GM23338 (cell line): ENCODE measurements at places on chromosomes 6 and 20. TPM values are rescaled to one million over a fixed set of nuclear protein-coding genes. Genes with fewer than 3 reads are reported as not detected.

Gene NNAT
- total RNA-seq, result 1.6 and 4.3 TPM in 2 replicates

- H3K4me3 ChIP-seq, result no peak overlapping the region
- no peaks in the 10 kb centered on the region for H3K27me3 ChIP-seq
These were observed 97.0 kb downstream of the KCNB1 start for GRCh38 chr20:49385465-49385864.

DNA sequence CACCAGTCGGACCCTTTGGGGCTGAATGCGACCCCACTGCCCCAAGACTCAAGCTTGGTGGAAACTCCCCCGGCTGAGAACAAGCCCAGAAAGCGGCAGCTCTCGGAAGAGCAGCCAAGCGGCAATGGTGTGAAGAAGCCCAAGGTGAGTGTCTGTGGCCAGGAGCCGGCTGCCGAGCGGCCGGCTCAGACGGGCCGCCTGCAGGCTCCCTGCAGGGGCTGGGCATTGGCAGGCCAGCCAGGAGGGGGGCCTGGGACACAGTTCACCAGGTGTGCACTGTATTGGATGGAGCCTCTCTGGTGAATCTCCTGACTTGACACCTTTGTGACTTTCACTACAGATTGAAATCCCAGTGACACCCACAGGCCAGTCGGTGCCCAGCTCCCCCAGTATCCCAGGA, 6.0 kb downstream of the PCIF1 start:
- no peak overlapping the region for H3K4me3 ChIP-seq
- H3K4me1 ChIP-seq, result peaks cover 25% of the 10 kb centered on the region; the same call in 1 of the 2 replicates
- no peaks in the 10 kb centered on the region for H3K27me3 ChIP-seq
- DNase-seq, result no peak

DNA sequence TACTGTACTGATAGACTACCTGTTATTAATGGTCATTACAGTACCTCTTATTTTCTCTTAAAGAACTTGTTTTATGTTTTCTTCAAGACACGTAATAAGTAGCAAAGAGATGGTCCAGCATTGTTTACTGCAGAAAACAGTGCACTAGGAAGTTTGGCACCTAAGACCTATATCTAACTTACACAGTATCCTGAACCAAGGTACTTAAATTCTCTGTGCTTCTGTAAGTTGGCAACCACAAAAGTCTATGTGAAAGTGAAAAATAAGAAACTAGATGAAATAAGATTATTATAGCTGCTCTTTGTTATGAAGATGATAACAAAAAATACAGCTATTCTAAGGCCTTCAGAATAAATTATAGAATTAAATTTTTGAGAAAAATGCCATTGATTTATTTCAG, 411.7 kb upstream of the SOX4 start:
- peaks cover 44% of the 10 kb centered on the region for H3K4me1 ChIP-seq
- no peak overlapping the region for H3K27ac ChIP-seq
- no peaks in the 10 kb centered on the region for H3K27me3 ChIP-seq

DNA sequence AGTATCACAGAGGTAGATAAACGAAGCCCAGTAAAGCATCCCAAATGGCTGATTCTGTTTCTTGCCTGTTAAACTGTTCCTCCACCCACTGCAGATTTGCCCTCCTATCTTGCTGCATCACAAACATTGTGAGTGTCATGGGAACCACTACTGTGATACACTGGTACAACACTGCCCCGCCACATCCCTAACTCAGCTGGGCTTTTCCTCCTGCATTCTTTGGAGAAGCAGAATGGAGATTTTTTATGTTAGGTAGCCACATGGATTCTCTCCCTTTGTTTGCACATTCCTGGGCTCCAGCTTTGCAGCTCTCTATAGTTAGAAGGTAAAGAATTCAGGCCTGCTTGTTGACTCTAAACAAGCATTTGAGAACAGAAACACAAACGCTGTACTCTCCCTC, 234.1 kb downstream of the TMEM242 start:
- no peaks in the 10 kb centered on the region for H3K36me3 ChIP-seq
- H3K27ac ChIP-seq, result peak overlapping the region; percentile 84
- H3K4me1 ChIP-seq, result peaks cover 31% of the 10 kb centered on the region
- peak; percentile 97 for DNase-seq
- no peak overlapping the region for H3K4me3 ChIP-seq
